ENCODE measurements at places on chromosomes 5 and 9.

GRCh38 chr5:44714871-44715561, 93.7 kb upstream of the MRPS30 start:
- no peak for DNase-seq

- DNase-seq: no peak
Observed at GRCh38 chr9:1231998-1232919, 182.1 kb downstream of the DMRT2 start.

DNA sequence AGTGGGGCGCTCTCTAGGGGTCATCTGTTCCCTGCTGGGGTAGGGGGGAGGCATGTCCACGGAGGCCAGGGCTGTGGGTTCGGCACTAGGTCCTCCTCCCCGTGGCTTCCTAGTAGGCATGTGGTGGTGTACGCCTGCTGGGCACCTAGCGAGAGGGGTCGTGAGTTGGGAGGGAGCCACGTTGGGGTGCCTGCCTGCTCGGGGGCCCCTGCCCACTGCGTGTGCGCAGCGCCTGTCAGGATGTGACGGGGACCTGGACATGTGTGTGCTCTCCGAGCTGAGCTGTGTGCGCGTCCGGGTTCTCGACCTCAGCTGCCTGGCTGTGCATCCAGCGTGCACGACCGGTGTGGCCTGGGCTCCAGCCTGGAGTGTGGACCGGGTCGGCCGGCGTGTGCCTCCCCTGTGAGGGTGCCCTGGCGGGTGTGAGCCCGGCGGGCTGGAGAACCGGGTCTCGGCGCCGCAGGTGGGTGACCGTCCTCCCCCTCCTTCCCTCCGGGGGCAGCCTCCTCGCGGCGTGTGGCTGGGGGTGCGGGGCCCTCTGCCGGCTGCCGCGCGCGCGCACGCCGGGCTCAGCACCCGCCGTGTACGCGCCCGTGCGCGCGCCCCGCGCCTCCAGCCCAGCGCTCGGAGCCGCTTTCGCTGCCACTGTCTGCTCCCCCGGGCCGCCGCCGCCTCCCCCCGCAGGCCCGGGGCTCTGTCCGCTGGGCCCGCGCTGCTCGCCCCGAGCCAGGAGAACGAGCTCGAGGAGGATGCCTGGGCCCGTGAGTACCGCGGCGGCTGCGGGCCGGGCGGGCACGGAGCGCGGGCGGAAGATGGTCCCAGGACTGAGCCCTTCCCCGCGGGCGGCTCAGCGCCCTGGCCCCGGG, at the start of gene PRR7:
Gene PRR7, plus strand, starts transcription at position 615 of the 866 bp plus-strand sequence. CDS start 8,254 bp downstream, outside the sequence.
- peak; percentile 86 for DNase-seq

- DNase-seq: no peak
Observed at GRCh38 chr9:86027767-86028166, 71.6 kb downstream of the GOLM1 start.

DNA sequence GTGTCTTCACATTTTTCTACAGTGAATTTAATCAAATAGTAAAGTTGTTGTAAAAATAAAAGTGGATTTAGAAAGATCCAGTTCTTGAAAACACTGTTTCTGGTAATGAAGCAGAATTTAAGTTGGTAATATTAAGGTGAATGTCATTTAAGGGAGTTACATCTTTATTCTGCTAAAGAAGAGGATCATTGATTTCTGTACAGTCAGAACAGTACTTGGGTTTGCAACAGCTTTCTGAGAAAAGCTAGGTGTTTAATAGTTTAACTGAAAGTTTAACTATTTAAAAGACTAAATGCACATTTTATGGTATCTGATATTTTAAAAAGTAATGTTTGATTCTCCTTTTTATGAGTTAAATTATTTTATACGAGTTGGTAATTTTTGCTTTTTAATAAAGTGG, 60.4 kb downstream of the MTAP start:
- no peak for DNase-seq

DNA sequence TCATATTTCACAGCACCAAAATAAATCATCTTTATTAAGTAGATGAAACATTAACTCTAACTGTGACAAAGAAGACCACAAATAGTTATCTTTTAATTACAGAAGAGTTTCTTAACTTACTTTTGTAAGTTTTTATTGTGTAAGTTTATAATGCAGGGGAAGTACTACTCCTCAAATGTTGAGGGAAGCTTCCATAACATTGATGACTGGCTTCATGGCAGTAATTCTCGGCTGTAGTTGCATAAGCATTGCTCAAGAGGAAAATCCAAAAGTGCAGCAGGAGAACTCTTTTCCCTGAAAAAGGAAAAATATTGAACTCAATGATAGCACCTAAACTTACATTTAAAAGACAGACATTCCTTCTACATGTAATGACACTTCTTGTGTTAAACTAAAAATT, 4.6 kb downstream of the TSLP start:
- DNase-seq: no peak

DNA sequence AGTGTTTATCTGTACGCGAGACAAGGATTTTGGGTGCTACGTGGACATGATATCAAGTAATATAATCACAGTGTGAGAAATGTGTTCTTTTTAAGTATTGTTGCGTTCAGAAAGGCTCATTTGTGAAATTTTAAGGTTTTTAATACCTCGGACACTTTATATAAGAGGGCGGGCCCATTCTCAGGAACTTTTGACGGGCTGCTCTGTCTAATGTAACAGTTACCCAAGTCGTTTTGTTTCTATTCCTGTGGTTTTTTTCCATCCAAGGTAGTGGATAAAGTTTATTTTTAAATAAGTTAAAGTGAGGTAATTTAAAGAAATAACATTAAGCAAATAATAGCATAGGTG, 525 bp downstream of the SRP19 start:
- no peak for DNase-seq

DNA sequence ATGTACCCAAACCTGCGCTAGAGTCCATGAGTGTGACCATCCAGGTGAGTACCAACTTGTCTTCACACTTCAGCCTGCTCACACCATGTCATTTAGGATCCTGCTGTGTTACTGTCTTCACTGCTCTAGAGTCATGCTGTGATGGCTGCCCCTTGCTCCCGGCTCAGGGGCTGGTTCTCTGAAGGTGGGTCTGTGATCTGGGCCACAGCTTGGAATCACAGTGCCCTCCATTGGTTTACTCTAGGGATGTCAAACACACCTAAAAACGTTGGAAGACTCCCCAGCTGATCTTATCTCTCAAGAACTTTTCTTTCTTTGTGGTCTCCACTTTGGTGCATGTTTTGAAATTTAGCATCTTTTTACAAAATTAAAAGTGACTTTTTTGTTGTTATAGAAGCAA, 53.8 kb downstream of the NFX1 start:
- no peak for DNase-seq

DNA sequence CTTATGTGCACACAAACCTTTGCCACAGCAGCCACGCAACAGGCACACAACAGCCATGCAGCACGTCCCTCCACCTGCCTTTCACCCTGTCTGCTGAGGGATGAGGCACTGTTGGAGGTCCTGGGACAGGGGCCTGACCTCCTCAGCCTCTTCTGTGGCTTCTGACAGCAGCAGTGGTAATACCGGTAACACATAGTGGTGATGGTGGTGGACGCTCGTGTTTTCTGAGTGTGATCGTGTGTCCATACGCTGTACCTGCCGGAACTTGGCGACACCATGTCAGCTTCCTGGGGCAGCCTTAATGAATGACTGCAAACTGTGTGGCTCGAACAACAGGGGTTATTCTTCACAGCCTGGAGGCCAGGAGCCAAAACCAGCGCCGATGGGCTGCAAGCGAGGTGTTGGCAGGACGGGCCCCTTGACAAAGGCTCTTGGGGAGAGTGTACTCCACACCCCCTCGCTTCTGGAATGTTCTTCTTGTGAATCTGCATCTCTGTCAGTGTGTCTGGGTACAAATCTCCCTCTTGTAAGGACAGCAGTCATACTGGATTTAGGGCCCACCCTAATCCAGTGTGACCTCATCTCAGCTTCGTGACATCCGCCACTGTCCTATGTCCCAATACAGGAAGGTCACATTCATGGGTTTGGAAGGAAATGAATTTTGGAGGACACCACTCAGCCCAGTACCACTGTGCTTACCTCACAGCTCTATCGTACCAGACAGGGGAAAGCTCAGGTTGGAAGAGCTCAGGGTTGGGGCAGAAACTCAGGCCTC, 55.3 kb upstream of the EXOC3 start:
- DNase-seq: no peak

- DNase-seq: no peak
Observed at GRCh38 chr9:16625811-16626210, 244.7 kb downstream of the BNC2 start.

GRCh38 chr9:79973627-79974026, 401.9 kb downstream of the TLE4 start:
- no peak for DNase-seq

DNA sequence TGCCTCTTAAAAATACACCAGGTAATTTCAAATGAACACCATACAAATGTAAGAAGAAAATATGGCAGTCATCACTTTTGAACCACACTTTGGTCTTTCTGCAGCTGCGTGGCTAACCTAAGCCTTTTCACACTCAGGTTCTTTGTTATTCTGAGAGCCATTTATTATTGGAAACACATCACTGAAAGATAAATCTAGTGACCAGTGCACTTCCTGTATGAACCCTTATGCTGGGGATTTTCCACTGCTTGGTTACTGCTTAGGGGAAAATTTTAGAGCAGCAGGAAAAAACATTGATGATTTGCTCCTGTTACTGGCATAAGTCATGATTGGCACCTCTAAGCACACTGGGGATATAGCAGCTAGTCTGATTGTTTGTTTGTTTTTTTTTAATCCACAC, 58.6 kb upstream of the RANBP3L start:
- no peak for DNase-seq

GRCh38 chr5:54743581-54743980, 226.0 kb downstream of the SNX18 start:
- peak; percentile 31 for DNase-seq

DNA sequence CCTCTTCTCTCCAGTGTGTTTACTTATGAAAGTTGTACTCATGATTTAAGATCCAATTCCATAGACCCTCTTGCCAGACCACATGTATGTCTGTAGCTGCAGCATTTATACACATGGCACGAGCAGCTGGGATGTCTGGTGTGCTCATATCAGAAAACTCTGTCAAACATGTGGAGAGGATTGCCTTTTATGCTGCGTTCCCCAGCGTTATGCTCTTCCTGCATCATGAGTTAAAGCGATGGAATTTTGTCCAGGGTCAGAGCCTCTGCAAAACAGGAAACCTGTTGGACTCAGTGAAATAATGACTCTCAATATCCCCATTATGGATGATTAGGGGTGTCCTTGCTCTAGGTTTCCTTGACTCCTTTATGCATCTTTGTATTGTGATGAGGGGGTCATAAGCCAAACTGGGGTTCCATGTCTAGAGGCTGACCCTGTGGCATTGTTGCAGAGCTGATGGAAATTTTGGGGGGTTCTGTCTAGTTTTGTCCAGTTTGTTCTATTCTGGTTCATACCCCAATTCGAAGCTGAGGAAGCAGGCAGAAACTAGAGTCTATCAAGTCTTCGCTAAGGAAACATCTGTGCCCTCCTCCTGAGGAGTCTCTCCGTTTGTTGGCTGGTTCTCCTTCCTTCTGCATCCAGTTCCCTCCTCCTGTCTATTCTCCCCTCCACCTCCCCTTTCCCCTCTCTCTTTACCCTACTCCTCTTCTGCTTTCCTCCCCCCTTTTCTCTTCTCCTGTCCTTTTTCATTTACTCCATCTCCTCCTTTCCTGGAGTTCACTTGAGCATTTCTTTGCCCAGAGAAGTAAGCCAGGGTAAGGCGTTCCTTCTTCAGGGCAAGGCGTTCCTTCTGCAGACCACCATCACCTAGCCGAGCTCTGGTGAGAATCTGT, 252.8 kb downstream of the MAST4 start:
- DNase-seq: no peak

GRCh38 chr9:16921855-16922254, 51.4 kb upstream of the BNC2 start:
- no peak for DNase-seq

- DNase-seq: no peak
Observed at GRCh38 chr5:30279237-30279636, 914.2 kb upstream of the CDH6 start.

GRCh38 chr5:9160747-9161146, 385.1 kb downstream of the SEMA5A start:
- DNase-seq: no peak

DNA sequence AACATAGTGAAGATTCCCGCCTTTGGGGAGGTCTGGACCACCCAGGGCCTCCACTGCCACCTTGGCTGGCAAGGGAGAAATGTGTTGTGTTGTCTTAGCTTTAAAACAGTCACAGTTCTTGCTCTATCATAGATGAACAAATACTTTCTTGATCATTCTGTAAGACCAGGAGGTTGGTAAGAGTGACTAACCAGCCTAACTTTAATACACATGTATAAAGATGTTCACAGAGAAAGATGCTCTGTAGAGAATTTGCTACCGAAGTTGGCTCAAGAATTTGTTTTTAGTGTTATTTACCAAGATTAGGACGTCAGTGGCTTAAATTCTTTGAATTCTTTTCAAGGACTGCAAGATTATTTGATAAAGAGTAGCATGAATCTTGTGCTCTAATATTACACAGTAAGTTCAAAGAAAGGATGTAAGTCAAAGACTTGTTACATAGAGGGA, 28.4 kb downstream of the GLRX start:
- no peak for DNase-seq

DNA sequence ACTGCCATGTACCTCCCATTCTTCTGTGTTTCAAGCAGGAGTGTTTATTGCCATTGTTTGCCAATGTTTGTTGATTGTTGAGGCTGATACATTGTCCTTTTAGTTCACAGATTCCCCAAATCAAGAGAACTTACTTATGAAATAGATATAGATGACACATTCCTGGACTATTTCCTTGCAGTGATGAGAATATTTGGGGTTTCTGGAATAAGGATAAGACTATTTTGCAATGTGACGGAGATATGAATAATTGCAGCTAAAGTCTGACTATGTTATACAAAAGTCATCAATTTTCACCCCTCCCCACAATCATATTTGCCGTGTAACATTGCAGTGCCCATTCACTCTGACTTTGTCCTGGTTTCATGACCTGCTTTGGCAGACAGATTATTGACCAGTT, 460.8 kb downstream of the CDH10 start:
- no peak for DNase-seq

DNA sequence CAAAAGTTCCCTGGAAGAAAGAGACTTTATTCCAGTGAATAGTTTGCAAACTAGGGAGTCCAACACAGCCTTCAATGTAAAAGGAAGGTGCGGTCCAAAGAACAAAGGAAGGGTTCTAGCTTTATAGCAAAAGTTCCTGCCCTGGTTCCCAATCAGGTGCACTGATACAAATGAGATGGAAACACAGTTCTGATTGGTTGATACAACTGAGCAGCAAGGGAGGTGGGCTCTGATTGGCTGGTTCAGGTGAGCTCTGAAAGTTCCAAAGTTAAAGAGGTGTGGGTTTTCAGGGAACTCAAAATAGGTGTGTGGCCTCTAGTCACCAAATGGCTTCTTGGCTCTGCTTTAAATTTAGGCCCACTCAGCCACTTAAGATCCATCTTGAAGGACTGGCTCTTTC, 43.1 kb downstream of the P4HA2 start:
- no peak for DNase-seq

All from neural progenitor cell (in vitro differentiated cells).